Effector CD8-positive, alpha-beta T cell (primary cell): ENCODE measurements at places on chromosomes 11 and 22.

- DNase-seq = no peak
Measured at GRCh38 chr11:87092159-87092558, 54.4 kb downstream of the TMEM135 start.

GRCh38 chr22:40728731-40729189, 49.5 kb downstream of the MCHR1 start:
- DNase-seq = peak; percentile 29

GRCh38 chr11:68370211-68371111, 58.1 kb downstream of the LRP5 start:
- DNase-seq = no peak

GRCh38 chr11:107427569-107428180, 29.9 kb downstream of the CWF19L2 start:
- DNase-seq = no peak

DNA sequence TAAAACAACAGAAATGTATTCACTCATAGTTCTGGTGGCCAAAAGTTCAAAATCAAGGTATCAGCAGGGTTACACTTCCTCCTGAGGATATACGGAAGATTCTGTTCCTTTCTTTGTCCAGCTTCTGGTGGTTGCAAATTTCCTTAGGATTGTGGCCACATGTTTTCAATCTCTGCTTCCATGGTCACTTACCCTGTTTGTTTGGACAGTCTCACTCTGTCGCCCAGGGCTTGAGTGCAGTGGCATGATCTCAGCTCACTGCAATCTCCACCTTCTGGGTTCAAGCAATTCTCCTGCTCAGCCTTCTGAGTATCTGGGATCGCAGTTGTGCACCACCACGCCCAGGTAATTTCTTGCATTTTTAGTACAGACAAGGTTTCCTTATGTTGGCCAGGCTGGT, 534.3 kb downstream of the KCNA4 start:
- DNase-seq = no peak

- DNase-seq = peak; percentile 39
Measured at GRCh38 chr22:36332623-36333332, 55.0 kb downstream of the MYH9 start.

DNA sequence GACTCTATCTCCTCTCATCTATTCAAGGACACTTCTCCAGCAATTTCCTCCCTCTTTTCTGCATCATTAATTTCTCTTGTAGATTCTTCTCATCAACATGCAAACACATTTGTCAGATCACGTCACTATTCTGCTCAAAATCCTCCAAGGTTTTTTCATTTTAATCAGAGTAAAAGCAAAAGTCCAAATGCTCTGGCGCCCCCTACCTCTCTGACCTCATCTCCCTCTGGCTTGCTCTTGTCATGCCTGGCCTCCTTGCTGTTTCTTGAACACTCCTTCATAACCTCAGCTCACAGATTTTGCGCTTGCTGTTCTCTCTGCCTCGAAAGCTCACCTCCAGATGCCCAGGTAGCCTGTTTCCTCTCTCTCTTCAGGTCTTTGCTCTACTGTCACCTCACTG, 22.4 kb downstream of the RTCB start:
- DNase-seq = no peak

DNA sequence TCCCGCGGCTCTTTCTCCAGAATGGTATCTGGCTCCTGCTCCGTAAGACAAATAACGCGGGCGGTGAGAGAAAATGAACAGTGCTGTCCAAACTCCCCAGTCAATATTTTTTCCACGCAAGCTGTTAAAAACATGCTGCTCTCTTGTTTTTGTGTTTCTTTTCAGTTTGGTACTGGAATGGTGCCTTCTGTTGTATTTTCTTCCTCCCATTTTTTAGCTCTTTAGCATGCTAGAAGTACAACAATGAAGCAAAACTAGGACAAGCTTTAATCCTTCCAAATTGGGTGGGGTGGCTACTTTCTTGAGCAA, 599 bp upstream of the PPP2R1B start:
- no peak for DNase-seq
